Activated CD8-positive, alpha-beta T cell treated with anti-CD3 and anti-CD28 coated beads, Interleukin-2, amount 10 ng/mL, durations not matched to agents 7 days and 5 days (primary cell): ENCODE measurements at places on chromosomes 5 and 9. TPM values are rescaled to one million over a fixed set of nuclear protein-coding genes. Genes with fewer than 3 reads are reported as not detected.

Gene ARID3C
- 0.34 TPM for total RNA-seq

Gene CNTFR
- not detected for total RNA-seq

Gene SYNPO
- total RNA-seq: 0.10 TPM

Gene PCDHA5
- total RNA-seq: not detected

Gene CKMT2
- total RNA-seq: not detected

Gene SPATA9
- not detected for total RNA-seq

Gene IRX2
- total RNA-seq: not detected

Gene DNAH5
- total RNA-seq: not detected

Gene BRD3
- total RNA-seq: 45.2 TPM

Gene PAEP
- total RNA-seq: not detected

Gene IFNB1
- not detected for total RNA-seq

Gene DRD1
- not detected for total RNA-seq

Gene RNF208
- 3.6 TPM for total RNA-seq

Gene STK32A
- not detected for total RNA-seq

Gene SLC36A3
- total RNA-seq: not detected

Gene PTPN3
- 0.03 TPM for total RNA-seq

Gene BTNL8
- total RNA-seq: not detected

Gene MAP1B
- 0.03 TPM for total RNA-seq

Gene UBE2R2
- 28.3 TPM for total RNA-seq

Gene FAM81B
- not detected for total RNA-seq

Gene SNX18
- total RNA-seq: 17.1 TPM

Gene SHC3
- not detected for total RNA-seq

Gene IFNK
- not detected for total RNA-seq

Gene ANKRD31
- total RNA-seq: 0.23 TPM

Gene RNF183
- total RNA-seq: not detected

Gene PCDHGA6
- total RNA-seq: 0.11 TPM

Gene FAM153A
- 14.3 TPM for total RNA-seq
